Fibroblast of skin of right biceps (primary cell): ENCODE measurements at places on chromosomes 3 and 15.
A peak's percentile ranks its signal among the peaks of the same experiment; 100 is the strongest.

- no peak for DNase-seq
These were observed 93.2 kb upstream of the IGF1R start for GRCh38 chr15:98555173-98555515.

- peak; percentile 10 for DNase-seq
These were observed 13.3 kb upstream of the ATP13A5 start for GRCh38 chr3:193391902-193392301.

DNA sequence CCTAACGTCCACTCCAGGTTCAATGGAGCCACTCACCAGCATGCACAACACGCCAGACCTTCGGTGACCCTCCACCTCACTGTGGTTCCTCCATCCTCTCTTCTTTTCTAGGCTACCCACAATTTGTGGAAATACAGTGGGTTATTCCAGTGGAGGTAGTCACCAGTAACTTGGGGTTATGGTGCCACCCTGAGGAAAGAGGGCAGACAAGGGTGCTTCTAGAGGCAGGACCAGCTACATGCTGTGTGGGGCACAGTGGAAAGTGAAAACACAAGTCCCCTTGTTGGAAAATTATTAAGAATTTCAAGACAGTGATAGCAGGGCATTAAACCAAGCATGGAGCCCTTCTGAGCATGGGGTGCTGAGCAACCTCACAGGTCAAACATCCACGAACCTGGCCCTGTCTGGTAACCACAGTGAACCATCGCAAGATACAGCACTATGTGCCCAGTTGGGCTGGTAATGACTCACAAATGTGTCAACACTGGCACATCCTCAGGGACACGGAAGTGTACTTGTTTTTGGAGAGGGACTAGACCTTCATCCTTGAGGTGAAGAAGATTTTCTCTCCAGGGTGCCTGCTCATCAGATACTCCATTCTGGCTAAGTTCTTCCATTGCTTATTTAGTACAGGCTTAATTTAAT, 166.7 kb downstream of the STT3B start:
- DNase-seq: no peak

DNA sequence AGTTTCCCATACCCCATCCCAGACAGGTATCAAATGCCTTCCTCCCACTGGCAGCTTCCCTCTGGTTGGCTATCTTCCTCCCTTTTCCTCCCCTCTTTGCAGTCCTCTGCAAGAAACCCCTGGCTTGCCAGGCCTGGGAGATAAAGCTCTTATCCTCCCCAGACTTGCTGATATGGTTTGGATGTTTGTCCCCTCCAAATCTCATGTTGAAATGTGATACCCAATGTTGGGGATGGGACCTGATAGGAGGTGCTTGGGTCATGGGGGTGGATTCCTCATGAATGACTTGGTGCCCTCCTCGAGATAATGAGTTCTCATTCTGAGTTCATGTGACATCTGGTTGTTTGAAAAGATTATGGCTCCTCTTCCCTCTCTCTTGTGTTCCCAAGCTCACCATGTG, 32.2 kb upstream of the SNRK start:
- no peak for DNase-seq

GRCh38 chr3:182978387-182978786, 2.0 kb downstream of the DCUN1D1 start:
- DNase-seq: no peak

DNA sequence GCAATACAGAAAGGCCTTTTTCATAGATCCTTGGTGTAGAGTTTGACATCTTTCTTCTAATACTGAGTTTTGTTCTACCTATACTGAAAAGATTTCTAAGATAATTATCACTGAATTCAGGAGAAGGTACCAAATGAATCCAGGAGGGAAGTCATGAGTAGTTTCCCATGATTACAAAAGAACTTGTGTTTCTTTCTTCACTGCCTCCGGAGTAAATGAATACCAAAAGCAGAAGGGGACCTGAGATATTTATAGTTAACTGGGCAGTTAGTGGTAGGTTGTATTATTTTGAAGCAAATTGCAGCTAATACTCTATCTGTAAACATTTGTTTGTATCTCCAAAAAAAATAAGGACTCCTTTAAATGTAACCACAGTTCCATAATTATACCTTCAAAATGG, 175.4 kb downstream of the SUCNR1 start:
- no peak for DNase-seq

DNA sequence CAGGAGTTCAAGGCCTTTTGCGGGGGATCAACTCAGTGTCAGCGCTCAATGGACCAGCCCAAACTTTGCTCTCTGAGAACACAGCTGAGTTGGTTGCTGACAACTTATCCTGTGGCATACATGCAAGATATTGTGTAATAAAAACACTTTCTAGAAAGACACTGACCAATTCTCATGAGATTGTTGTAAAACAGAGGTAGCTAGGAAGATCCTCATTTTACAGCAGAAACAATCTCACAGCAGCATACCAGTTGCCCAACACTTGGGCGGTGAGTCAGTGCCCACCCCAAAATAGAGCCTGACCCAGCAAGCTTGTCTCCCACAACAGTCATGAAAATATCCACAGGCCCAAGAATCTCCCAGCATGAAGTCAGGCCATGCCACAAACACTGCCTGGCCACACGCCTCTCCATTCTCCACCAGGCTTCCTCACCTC, 18.2 kb downstream of the KLHL6 start:
- DNase-seq: peak; percentile 33

GRCh38 chr3:187946163-187946691, 201.0 kb upstream of the BCL6 start:
- peak; percentile 65 for DNase-seq

DNA sequence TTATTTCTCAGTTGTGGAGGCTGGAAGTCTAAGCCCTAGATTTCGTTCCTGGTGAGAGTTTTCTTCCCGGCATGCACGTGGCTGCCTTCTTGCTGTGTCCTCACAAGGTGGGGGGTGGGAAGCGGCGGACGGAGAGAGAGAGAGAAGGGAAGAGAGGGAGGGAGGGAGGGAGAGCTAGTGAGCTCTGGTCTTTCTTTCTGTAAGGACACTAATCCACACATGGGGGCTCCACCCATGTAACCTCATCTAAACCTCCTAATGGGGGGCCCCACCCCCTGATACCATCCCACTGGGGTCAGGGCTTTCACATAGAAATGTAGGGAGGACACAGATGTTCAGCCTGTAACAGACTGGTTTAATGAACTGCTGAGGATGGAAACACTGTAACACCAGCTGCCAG, 7.3 kb downstream of the FBLN2 start:
- no peak for DNase-seq

- DNase-seq: no peak
These were observed 156.7 kb downstream of the ANO10 start for GRCh38 chr3:43465109-43465508.
